Inflammatory macrophage treated with lipopolysaccharide for 1 hour (primary cell): ENCODE measurements at places on chromosomes 7 and 10.

DNA sequence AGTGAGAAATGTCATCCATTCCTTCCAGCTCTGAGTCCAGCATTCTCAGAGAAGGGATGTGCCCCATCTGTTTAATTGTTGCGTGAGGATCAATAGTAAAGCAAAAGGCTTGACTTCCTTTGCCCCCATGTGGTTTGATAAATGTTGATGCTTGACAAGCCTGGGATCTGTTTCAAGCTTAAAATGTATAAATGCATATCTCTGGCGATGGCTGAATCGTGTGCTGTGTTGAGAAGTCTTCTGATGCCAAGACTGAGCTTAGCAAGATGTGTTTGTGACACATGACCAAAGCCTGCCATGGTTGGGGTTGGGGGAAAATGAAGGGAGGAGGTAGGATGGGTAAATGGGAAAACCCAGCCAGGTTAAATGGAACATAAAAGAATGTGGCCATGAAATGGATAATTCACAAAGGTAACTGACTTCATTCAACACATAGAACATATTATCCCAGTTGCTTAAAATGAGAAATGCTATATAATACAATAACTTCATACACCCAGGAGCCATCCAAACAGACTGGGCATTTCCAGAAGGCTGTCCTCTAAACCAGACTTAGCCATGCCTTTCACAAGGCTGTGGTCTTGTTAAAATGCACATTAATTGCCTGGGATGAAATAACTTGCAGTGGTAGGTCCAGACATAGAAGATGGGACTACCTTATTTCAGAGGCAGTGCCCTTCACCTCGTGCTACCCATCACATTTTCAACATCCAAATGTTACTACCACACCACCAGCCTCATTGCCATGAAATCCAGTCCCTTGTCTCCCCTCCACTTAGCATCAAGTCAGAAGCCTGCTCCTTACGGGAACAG, 147.3 kb upstream of the PDE1C start:
- no peak for DNase-seq

- no peak for DNase-seq
These were observed 76.4 kb downstream of the NEURL1 start for GRCh38 chr10:103569896-103570295.

DNA sequence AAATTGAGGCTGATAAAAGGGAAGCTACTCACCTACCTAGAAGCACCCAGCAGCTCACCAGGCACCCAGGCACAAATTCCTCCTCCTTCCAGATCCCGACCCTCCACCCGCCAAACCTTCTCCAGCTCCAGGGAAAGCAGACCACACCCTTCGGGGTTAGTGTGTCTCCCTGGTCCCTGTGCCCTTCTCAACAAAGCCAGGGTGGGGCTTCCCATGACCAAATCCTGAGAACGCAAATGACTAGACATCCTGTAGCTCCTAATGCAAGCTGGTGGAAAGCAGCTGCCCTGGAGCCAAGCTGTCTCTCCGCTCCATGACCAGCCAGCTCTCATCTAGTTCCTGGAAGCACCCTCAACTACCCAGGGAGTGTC, 4.4 kb downstream of the TBX20 start:
- DNase-seq = no peak

- no peak for DNase-seq
These were observed 16.0 kb downstream of the TCAF1 start for GRCh38 chr7:143885951-143886350.

GRCh38 chr7:24502135-24502488, 71.1 kb upstream of the PALS2 start:
- no peak for DNase-seq

DNA sequence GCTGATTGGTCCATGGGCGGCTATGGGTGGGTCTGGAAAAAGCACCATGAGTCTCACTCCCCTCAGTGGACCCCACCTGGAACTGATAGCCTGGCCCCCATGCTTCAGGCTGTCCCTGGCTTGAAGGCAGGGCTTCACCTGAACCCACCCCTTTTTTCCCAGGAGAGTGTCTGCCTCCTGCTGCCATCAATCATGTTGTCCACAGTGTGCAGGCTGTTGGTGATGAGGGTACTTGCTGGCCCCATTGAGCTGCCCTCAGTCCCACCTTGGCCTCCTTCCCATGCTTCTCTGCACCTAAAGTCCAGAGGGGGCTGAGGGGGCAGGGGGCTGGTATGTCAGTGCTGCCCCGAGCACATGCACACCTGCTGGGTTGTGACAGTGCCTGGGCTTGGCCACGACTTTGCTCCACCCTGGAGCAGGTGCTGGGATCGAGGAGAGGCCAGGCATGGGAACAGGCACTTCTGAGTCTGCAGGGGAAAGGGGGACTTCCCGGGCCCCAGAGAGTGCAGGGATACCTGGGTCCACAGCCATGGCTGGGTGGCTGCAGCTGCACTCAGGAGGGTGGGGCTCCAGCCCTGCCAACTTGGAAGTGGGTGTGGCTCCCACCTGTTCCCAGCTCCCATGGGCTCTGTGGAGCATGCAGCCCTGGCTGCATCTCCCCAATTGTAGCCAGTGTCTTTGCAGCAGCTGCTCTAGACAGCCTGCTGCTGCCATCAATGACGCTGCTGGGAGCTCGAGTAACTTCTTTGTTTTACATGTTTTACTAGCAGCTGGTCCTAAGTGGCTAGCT, 56.9 kb downstream of the ADK start:
- DNase-seq = no peak

DNA sequence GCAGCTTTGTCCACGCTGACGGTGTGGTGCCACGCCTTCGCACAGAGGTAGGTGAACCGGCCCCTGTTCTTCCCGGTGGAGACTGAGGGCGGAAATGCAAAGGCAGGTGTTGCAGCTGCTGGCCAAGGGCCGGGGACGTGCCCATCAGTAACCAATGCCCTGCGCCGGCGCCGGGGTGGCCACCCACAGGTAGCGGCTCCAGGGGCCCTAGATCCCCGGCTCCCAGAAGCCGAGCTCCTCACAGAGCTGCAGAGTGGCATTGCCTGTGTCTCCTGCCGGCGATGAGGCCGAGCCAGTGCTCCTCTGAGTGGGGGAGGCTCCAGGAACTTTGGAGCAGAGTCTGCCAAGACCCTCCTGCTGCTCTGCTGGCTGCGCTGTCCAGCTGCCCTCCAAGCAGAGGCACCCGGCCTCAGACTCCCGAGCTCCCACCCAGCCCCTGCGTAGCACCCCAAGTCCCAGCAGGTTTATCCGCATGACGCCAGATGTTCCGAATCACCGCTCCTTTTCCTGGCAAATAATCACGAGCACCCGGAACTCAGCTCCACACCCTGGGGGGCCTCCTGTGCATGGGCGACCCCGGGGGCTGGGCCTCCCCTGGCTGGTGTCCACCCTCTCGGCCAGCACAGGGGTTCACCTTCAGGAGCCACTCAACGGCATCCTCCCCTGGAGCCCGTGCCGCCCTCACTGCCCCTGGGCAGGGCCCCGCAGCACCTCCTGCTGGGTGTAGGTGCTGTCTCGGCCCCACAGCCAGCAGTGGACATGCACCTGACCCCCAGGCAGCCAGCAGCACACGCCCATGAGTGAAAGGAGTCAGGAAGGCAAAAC, 22.1 kb downstream of the CFAP46 start:
- no peak for DNase-seq

- no peak for DNase-seq
These were observed 45.4 kb downstream of the DKK1 start for GRCh38 chr10:52359441-52359840.

GRCh38 chr10:133329491-133330202, 7.0 kb downstream of the CALY start:
- peak; percentile 95 for DNase-seq

DNA sequence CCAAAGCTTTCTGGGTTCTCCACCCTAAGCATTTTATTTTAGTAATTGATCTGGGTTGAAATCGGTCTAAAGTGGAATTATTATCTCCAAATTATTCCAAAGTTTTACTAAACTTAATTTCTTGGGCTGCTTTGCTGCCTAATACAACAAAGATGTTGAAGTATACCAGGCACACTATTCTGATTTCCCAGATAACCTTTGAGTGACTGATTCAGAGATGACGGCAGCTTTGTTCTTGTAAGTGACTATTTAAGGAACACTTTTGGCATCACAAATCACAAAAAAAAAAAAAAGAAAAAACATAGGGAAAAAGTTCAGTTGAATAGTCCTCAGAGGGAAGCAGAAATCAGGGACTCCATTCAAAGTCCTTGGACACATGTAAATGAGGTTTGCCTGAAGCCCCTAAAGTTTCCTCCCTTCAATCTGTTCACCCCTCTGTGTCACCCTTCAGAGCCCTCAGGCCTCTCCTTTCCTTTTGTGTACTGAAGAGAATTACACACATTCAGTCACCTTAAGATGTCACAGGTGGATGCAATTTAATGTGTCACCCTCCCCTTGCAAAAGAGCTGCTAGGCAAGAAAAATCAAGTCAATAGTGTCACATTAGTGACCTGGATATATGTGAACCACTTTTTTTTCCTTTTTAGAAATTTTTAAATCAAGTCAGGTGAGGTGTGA, 81.5 kb downstream of the RTKN2 start:
- no peak for DNase-seq

GRCh38 chr10:62153191-62153590, 115.5 kb downstream of the RTKN2 start:
- peak; percentile 80 for DNase-seq

DNA sequence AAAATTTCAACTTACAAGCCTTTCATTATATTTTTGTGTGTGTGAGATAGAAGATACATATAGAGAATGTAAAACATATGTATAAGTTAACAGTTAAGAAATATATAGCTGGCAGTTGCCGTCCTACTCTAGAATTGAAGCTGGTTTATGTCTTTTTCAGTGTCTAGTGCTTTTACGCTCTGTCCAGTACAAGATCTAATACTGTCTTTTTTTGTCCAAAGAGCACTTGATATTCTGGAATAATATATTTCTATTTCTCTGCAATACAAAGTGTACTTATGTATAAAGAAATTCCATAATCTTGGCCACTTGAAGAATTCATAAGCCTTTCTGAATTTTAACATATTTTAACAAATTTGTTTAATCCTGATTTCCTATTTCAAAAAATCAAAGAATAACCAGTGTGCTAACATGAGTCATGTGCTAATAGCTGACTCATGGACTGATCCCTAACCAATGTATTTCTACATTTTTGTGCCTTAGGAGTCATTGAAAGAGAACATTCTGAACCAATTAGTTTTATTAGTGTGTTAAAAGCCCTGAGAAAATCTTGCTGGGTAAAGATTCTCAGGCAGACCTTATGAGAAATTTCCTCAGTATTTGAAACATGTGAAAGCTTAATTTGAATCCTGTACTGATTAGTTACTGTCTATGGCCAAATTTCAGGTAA, 73.2 kb upstream of the CCAR1 start:
- peak; percentile 18 for DNase-seq

DNA sequence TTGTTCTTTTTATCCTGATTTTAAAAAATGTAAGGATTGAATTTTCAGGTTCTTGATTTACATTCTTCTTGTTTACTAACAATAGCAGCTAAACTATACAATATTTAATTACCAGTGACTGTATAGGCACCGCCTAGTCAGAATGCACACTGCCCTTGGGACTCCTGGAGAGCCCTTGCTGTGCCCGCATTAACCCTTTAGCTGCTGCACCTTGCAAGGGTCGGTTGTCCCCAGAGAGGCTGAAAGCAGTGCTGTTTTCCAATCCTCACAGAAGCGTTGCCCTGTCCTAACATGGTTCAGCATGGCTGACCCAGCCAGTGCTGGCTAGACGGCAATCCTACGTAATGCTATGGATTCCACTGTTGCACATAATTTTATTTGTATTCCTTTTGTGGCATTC, 102.6 kb downstream of the HECW1 start:
- no peak for DNase-seq

DNA sequence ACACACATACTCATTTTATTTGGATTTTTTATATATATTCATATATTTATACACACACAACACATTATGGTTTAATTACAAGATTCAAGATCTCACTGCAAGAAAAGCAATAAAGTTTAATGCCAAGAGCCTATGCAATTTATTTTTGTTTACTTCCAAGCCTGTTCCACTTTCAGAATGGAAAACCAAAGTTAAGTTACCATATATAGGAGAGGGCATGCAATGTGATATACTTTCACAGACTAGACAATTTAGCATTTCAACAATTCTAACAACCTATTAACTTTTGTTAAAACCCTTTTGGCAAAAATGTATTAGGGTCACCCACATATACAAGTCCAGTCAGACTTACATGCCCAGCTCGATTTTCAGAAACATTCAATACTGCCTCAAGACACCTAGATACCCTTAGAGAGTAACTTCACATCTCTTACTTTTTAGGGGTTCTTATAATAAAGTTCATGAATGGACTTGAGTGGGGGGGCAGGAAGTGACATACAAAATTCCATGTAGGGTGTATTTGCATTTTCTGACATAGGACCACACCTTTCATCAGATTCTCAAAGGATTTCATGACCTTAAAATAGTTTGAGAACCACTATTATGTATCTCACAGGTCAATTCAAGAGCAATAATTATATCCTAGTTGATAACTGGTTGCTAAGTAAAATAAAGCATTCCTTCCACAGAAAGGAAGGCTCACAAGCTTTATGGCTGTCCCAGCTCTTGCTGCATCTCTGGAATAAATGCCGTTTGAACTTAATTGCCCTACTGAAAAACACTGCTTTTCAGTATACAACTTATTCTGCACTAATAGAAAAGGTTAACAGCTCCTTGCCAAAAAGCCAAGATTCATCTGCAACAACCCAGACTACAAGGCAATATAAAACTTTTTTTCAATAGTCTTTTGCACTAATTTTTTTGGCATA, 2.5 kb downstream of the P4HA1 start:
- peak; percentile 52 for DNase-seq

DNA sequence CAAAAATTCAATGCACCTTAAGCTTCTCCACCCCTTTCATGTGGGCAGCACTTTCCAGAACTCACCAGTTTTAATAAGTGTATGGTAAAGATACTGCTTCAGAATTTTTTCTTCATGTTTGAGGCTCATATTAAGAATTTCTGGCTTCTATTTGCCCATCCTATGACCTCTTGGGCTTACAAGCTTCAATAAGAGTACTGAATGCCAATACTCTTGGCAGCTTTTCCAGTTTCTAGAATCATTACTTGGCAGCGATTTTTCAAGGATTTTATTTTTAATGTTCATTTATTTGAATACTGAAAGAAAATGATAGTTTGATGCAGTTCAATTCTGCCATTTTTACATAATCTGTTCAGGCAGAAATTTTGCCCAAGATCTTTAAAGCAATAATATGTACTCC, 242.1 kb upstream of the KCND2 start:
- DNase-seq = no peak

GRCh38 chr10:69458430-69459100, 7.3 kb downstream of the TSPAN15 start:
- DNase-seq = peak; percentile 69
